Astrocyte of the cerebellum (primary cell): ENCODE measurements at places on chromosomes 2 and 18.

DNA sequence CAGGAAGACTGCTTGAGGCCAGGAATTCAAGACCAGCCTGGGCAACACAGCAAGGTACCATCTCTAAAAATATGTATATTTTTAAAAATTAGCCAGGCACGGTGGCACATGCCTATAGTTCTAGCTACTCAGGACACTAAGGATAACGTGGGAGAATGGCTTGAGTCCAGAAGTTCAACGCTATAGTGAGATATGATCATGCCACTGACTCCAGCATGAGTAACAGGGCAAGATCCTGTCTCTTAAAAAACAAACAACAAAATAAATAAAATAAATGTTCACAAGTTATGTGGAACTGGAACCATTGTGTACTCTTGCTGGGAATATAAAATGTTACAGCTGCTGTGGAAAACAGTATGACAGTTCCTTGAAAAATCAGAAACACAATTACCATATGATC, 47.2 kb downstream of the USP34 start:
- no peak for DNase-seq

DNA sequence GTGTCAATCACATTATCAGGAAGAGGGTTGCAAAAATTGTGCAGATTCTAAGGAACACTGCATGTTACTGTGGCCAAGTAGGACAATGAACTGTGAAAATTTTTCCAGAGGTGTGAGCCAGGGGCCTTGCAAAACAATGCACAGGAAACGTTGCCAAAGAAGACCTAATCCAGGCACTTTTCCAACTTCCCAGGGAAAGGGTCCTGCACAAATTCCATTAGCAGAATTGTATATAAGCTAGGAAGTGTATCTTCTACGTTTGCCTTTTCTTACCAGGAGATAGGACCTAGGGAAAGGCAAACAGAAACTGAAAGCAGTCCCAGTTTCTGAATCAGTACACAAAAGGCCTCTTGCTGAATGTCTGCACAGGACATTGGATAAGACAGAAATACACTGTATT, 1888.3 kb upstream of the CELF4 start:
- DNase-seq = peak; percentile 74

DNA sequence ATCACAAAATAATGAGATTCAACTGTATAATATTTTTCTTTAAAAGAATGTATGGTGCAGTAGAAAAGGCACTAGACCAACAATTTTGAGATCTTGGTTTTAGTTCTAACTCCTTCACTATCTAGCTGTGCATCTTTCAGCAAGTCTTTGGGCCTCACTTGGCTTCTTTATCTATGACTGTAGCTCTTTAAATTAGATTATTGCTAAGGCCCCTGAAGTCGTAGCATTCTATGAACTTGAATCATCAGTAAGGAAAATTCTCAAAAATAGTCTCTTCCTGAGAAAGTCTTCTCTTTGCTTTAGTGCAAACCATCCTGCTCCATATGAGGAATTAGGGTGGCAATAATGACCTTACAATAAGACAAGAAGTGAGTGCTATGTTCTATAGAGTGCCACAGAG, 140.4 kb downstream of the FTCDNL1 start:
- DNase-seq = no peak

- DNase-seq = no peak
These were observed 520.8 kb downstream of the RNF144A start for GRCh38 chr2:7437716-7438632.

GRCh38 chr2:112530728-112531127, 11.5 kb upstream of the POLR1B start:
- DNase-seq = no peak

DNA sequence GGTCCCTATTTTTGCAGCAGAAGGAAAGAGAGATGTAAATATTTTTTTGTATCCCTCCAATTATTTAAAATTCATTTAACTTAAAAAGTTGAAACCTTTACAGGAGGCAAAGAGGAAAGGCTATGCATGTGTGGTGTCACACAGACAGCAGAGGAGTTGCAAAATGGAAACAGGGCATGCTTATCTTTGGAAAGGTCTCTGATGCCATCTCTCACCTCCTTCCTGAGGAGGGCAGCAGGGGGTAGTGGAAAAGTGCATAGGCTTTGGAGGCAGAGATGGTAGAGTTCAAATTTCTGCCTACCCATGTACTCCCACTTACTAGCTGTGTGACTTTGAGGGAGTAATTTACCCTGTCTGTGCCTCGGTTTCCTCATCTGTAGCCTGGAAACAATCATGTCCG, 99.6 kb upstream of the MCFD2 start:
- no peak for DNase-seq

- no peak for DNase-seq
These were observed 1.1 kb downstream of the HK2 start for GRCh38 chr2:74834792-74835755.

- DNase-seq = no peak
These were observed 12.6 kb upstream of the ICA1L start for GRCh38 chr2:202883987-202884675.

GRCh38 chr2:71674158-71674851, 220.9 kb downstream of the DYSF start:
- DNase-seq = no peak

- DNase-seq = no peak
These were observed 48.4 kb downstream of the MAP2 start for GRCh38 chr2:209472112-209472832.

GRCh38 chr2:159573846-159574606, 42.3 kb downstream of the BAZ2B start:
- DNase-seq = no peak
